Activated CD4-positive, alpha-beta memory T cell treated with anti-CD3 and anti-CD28 coated beads for 36 hours (primary cell): ENCODE measurements at places on chromosomes 7 and 10.

DNA sequence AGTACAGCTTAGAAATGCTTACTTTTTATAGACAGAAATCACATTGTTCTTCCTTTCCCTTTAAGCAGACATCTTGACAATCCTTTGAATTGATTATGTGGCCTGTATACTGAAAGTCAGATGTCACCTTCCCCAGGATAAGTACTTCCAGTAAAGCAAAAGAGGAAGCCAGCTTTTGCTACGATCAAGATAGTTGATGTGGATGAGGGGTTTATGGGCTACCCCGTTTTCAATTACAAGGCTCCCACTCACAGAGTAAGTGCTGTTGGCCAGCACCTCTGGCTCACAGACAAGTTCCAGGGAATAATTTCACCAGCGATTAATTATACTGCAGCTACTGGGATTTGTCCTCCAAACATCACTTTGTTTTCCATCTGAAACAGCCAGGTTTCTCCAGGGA lies 95.1 kb upstream of the SAMD8 start:
- no peak for DNase-seq

DNA sequence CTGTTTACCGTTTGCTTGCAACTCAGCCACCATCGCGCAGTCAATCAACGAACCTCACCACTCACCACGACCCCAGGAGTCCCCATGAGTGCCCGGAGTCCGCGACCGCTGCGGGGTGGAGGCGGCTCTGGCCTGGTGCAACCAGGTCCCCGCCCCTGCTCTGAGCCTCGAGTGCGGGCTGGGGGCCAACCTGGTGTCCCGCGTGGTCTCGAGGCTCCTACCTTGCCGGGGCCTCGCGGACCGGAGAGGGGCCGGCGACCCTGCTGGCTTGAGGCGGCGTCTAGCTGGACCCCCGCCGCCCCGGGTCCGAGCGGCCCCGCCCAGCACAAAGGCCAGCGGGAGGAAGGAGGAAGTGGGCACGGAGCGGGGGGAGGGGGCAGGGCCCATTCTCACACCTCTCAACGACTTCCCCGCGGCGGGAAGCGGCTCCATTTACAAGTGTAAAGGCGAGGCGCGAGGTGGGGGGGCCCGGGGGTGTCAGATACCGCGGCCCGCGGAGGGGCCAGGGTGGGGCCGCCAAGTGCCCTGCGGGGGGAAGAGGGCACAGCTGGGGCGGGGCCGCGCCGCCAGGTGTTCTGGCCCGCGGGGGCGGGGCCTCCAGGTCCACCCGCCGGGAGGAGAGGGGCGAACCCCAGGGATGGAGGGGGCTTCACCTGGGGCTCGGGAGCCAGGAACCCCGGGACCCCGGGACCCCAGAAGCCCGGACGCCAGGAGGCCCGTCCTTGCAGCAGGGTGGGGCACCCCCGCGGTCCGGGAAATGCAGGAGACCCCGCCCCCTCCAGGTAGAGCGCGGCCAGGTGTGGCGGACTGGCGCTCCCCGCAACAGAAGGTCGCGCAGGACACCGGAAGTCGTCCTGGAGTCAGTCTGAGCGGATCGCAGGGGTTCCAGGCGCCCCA lies 8.6 kb downstream of the CTBP2 start:
- no peak for DNase-seq

GRCh38 chr10:6406220-6407033 lies 173.6 kb downstream of the PRKCQ start:
- peak; percentile 51 for DNase-seq

DNA sequence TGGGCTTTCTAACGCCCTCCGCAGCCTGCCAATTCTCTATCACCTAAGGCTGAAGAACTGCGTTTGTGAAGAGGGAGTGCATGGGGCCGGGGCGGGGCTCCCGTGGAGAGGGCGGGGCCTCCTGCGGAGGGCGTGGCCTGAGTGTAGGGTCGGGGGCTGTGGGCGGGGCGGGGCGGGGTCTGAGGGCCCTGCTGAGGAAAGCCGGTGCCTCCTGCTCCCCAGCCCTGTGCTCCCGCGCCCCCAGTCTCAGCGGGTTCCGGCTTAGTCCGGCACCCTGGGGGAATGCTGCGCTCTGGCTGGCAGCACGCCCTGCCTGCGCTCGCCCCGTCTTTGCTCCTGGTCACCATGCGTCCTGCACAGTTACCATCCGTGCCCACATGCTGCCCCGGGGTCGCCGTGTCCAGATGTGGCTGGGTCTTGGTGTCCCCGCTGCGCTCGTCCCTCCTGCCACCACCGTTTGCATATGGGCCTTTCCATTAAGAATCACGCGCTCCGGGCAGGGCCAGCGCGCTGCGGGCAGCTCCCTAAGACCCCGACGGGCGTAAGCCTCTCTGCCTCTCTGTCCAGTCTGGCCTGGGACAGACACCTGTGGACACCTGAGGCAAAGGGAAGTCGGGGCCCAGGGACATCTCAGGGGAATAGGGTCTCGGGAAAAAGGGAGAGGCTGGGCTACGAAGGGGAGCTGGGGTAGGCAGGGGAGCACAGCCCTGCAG lies 144.0 kb upstream of the RET start:
- peak; percentile 60 for DNase-seq

DNA sequence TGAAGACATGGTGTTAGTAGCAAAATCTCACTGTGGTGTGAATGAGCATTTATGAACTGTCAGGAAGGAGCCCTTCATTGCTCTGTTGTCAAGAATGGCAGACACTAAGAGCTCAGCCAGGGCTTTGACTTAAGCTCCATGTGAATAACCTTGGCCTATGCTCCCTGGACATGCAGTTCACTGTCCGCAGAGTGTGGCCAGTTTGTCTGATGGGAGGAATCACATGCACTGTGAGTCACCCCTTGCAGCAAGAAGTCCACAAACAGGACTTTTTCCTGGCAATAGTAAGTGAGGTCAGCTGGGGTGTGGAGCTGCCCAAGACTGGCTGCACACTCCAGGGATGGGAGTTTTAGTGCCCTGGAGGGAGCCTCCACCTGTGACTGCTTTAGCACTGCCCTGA lies 49.5 kb downstream of the ZNF37A start:
- DNase-seq: no peak

GRCh38 chr10:89555688-89556445 lies 20.5 kb upstream of the SLC16A12 start:
- DNase-seq: no peak

- no peak for DNase-seq
Observed at GRCh38 chr7:95599069-95599468, 2.8 kb upstream of the PDK4 start.

DNA sequence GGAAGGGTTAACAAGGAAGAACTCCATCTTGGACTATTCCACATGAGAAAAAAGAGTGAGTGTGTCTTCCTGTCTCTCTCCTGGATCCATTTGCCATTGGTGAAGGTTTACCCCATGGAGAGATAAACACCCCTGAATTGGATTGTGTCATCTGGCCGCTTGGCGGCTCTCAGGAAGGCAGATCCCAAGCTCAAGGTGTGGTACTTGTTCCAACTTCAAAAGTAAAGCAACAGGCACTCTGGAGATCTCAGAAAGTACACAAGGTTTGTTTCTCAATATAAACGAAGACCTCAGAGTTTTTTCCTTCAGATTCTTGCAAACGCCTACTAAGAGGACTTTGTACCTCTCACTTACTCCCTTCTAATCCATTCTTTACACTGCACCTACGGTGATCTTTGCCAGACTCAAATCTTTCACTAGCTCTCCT lies 116.7 kb downstream of the REEP3 start:
- DNase-seq: no peak

DNA sequence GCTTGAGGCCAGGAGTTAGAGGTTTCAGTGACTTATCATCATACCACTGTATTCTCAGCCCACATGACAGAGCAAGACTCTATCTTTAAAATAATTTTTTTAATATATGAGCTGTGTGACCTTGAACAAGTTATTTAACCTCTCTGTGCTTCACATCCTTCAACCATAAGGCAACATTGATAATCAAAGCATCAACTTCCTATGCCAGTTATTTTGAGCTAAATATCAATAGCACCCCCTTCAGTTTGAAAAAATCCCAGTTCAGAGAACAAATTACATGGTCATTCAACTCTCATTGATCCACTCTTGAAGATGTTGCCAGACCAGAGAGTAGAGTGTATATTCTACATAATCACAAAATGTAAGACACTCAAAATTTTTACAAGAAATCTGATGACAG lies 53.0 kb downstream of the ASNS start:
- no peak for DNase-seq

DNA sequence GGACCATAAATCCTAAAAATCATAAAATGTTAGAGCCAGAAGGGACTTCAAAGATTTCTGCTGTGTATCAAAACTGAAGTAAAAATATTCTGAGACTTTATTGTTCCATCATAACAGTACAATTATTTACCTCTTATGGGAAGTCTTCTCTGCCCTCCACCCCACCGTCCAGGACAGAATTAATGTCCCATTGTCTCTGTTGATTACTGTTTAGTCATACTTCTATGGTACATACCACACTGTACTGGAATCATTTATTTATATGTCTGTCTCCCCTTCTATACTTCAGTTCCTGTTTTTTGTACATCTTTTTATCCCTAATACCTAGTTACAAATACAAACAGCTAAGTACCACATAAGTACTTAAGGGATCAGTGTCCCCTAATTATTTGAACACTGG lies 91.4 kb upstream of the CAPZA2 start:
- DNase-seq: no peak

- no peak for DNase-seq
Observed at GRCh38 chr10:89534826-89535166, 598 bp downstream of the SLC16A12 start.

DNA sequence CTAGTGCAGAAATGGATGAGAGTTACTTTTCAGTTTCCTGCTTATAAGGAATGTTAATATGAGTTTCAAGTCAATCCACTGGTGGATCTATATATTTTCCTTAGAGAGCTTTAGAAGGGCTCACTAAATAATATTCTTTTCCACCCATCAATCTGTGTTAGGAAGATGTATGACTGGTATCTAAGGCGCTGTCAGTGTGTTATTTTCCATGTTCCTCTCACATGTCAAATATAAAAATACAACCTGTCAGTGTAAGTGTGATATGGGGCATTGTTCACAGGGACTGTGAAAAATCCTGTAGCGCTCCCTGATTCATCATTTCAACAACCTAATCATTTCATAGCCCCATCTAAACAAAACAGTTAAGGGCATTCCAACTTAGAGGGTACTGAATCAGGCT lies 203.1 kb downstream of the TMEM26 start:
- no peak for DNase-seq

GRCh38 chr7:27351786-27352185 lies 109.2 kb downstream of the EVX1 start:
- no peak for DNase-seq

- no peak for DNase-seq
Observed at GRCh38 chr7:127586346-127586745, 950 bp upstream of the GCC1 start.

- DNase-seq: no peak
Observed at GRCh38 chr10:71970331-71970730, 6.1 kb downstream of the CHST3 start.

DNA sequence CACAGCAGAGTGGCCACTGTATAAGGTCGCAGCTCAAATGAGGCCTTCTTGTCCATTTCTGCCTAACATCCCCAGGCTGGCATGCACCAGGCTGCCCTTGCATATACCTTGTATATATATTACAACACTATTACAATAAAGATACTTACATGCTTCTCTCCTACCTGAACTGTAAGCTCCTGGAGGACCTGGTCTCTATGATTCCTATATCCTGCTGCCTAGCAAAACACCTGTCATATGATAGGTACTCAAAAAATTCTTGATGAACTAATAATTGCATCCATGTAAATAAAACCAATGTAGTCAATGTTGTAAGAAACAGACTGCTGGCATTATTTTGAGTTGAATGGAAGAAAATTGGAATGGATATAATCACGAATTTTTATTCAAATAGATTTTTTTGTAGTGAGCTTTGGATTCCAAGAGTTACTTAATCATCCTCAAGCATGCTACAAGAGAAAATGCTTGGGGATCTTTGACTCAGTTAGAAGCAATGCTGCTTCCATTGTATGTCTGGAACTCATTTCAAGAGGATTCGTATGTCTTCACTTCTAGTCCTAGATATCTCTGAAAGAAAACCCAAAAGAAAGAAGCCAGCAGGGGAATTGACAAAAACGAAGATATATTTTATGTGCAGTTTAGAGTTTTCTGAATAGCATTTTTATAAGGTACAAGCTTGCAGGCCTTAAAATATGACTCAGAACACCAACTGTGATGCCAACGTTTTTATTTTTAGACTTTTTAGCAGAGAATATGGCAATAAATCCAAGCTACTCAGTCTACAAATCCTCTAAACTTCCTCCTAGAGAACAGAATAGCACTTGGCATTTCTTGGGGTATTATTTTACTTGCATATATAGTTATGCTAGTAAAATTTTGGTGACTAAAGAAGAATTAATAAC lies 53.1 kb downstream of the OSBPL3 start:
- no peak for DNase-seq

GRCh38 chr7:29214056-29214455 lies 19.5 kb downstream of the CHN2 start:
- DNase-seq: no peak

- DNase-seq: peak; percentile 71
Observed at GRCh38 chr10:84256510-84257342, 11.9 kb downstream of the RGR start.

GRCh38 chr7:36284456-36285090 lies 105.1 kb upstream of the ANLN start:
- DNase-seq: no peak

DNA sequence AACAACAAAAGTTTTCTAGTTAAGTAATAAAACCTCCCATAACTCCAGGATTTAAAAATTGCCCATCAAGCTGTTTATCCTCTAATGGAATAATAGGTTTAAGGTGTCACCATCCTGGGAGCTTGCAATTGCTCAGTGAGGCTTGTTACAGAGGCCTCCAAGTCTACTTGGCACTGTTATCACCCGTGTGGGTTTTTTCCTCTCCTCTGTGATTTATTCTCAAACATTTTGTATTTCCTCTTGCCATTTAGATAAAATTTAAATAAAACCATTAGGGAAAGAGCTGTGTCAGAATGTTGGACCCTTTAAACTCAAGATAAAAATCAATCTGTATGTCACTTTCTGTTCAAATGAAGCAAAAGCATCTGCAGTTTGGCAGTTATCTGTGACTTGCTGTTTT lies 202.6 kb downstream of the GALNT17 start:
- no peak for DNase-seq

DNA sequence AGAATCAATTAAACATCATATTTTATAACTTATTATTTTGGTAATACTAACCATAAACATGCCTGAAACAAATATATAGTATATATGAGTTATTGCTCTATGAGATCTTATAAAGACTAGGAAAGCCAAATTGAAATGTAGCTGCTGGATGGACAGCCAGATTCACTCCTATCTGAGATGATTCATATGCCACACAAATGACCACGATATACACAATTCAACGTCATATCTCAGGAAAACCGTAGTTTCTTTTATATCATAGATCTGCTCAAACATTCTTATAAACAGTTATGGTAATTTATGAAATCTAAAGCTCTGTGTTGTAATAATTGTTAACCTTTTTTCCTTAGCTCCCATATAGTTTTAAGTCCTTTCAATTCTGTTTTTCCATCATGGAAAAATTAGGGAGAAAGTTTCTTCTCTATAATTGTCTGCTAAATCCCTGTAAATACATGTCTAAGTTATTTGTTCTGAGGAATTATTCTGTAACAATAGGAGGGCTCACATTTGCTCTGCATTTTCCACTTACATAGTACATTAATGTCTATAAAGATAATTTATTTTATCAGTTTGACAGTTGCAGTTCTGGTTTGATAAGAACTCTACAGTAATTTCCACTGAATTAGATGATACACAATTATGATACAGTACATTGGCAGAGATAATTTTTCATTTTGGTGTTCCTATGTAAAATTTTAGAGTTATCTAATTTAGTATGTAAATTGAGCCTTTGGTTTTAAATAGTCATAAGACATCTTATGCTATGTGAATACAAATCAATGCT lies 42.7 kb downstream of the GNAT3 start:
- DNase-seq: no peak

GRCh38 chr7:80347173-80347572 lies 164.7 kb downstream of the GNAT3 start:
- no peak for DNase-seq
